ENCODE measurements at places on chromosomes 16 and 17.

GRCh38 chr16:35146031-35146710, 1686.8 kb downstream of the TP53TG3F start:
- no peak for DNase-seq

- DNase-seq, result no peak
These were observed 8.4 kb downstream of the DPEP1 start for GRCh38 chr16:89621698-89622409.

DNA sequence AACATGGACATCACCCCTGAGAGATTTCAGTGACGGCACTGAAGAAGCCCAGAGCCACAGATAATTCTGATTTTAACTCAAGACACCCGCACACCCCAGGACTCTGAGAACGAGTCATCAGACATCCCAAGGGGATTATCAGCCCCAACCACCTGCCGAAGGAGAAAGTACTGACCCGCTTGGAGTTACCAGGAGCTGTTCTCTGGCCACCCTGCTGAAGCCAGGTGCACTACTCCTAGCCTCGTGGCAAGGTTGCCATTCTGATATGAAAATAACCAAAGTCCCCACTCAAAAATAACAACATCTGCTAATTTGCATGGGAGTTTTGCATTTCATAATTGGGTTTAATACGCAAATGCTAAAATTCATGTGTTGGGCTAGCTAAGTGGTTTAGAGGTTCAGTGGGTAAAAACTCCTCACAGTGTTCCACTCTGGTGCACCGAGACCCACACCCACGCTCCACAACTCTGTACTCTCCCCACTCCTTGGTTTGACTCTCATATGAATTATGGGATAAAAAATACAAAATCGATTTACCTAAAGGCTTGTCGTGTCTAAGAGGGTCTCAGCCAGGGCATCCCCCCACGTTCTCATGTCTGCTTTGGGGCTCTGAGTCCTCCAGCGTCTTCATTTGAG, 143.0 kb upstream of the NOL11 start:
- no peak for DNase-seq

DNA sequence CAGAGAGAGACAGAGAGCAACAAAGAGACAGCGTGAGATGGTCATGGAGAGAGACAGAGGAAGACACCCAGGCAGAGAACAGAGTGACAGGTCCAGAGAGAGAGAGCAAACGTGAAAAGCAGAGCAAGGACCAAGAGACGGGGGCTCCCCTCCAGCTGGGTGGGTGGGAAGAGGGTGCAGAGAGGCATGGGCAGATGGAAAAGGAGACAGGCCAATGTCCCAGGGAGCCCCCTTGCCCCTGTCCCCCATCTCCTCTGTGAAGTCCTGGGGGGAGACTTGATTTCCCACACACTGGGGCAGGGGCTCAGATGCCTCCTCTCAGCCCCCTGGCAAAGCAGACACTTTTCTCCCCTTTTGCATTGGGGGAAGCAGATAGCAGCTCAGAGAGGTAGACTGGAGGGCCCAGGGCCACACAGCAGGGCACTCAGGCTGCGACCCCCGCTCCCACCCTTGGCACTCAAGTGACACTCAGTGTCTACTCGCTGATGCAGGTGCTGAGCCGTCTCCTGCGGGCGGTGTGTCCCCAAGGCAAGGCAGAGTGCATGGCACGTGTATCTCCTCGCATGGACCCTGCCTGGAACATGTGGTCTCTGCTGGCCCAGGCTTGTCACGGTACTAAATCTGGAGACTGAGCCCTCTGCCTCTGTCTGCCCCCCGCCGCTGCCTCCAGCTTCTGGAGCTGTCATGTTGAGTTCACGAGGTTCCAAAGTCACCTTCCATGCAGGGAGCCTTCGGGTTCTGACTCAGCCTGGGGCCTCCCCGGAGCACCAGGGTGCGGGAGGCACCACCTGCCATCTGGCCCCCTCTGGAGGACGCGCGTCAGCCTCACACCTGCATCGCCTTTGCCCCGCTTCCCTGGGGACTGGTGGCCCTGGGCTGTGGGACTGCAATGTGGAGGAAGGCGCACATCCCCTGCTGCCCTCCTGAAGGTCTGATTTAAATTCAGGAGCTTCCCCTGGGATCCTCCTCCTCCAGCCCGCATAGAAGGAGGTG, 215.9 kb upstream of the GSE1 start:
- no peak for DNase-seq

- DNase-seq, result no peak
These were observed 138.0 kb downstream of the NLK start for GRCh38 chr17:28180449-28180848.

DNA sequence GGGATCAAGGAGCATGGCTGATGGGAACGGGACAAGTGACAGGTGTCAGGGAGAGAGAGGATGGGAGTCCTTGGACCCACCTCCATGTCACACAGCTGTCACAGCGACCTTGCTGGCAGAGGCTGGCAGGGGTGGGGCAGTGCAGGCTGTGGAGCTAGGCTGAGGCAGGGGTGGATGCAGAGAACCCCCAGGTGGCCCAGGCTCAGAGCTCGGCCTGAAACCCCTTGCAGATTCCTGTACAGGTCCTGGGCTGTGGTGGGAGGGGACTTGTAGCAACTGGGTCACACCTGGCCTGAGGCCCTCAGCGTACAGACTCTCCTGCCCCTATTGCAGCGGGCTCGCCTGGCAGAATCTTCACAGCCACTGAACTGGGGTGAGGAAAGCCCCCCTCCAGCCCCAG, 174.1 kb downstream of the NTN1 start:
- no peak for DNase-seq

- no peak for DNase-seq
These were observed 8.5 kb upstream of the SUPT4H1 start for GRCh38 chr17:58360296-58361063.

- DNase-seq, result no peak
These were observed 66.1 kb upstream of the SIAH1 start for GRCh38 chr16:48451323-48451722.

- DNase-seq, result no peak
These were observed 21.6 kb upstream of the CLEC18C start for GRCh38 chr16:70151941-70152509.

DNA sequence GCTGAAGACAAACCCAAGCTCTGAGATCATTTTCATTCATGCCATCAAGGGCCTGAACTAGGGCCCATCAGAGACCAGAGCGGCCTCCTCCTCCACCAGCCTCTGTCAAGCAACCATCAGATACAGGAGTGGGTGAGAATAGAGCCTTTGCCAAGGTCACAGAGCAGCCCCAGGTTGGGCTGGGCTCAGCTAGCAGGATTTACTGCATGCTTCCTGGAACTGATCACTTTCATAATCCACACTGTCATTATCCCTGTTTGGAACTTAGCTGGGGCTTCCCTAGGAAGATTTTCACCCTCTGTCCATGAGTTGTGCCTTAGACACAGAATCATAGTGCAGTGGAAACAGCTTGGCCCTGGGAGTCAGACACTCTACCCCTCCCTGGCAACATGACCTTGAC, 5.1 kb downstream of the MT4 start:
- no peak for DNase-seq

- DNase-seq, result no peak
These were observed 4.2 kb upstream of the SREBF1 start for GRCh38 chr17:17840751-17841591.

- no peak for DNase-seq
These were observed 54.5 kb downstream of the GTF3C1 start for GRCh38 chr16:27495191-27495590.

DNA sequence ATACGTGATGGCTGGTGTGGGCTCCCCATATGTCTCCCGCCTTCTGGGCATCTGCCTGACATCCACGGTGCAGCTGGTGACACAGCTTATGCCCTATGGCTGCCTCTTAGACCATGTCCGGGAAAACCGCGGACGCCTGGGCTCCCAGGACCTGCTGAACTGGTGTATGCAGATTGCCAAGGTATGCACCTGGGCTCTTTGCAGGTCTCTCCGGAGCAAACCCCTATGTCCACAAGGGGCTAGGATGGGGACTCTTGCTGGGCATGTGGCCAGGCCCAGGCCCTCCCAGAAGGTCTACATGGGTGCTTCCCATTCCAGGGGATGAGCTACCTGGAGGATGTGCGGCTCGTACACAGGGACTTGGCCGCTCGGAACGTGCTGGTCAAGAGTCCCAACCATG, 5.6 kb downstream of the MIEN1 start:
- DNase-seq, result no peak

DNA sequence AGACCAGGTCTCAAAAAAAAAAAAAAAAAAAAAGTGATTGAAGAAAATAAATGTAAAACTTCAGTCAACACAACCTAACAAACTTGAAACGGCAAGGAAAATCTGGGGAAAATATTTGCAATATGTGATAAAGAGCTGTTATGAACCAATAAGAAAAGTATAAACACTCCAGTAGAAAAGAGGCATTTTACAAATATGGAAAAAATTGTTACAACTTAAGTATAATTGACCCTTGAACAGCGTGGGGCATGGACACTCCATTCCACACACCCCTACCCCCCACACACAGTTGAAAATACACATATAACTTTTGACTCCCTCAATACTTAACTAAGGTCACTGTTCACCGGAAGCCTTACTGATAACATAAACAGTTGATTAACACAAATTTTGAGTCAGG, 20.7 kb downstream of the MFSD11 start:
- no peak for DNase-seq

GRCh38 chr16:81765969-81766368, 13.1 kb upstream of the PLCG2 start:
- DNase-seq, result no peak

GRCh38 chr17:62732125-62732524, 76.0 kb downstream of the MARCHF10 start:
- no peak for DNase-seq

DNA sequence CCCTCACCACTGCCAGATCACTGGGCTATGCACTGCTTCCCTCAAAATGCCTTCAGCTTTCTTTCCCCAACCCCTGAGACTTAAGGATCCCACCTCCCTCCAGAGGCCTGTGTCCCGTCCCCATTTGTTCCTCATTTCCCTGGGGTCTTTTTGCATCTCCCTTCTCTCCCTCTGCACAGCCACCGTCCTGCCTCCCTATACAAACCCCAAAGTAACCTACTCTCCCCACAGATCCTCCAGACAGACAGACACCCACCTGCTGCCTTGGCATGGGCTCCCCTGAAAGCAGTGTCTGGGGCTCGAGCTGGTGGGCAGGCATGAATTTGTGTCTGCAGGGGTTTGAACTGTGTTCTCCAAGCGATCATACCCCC, 69.4 kb upstream of the TNRC6C start:
- no peak for DNase-seq

- DNase-seq, result no peak
These were observed 11.9 kb upstream of the ENGASE start for GRCh38 chr17:79062691-79063090.

Data from bone marrow (tissue), 2 donors.